ENCODE measurements at places on chromosomes 5 and 9.

DNA sequence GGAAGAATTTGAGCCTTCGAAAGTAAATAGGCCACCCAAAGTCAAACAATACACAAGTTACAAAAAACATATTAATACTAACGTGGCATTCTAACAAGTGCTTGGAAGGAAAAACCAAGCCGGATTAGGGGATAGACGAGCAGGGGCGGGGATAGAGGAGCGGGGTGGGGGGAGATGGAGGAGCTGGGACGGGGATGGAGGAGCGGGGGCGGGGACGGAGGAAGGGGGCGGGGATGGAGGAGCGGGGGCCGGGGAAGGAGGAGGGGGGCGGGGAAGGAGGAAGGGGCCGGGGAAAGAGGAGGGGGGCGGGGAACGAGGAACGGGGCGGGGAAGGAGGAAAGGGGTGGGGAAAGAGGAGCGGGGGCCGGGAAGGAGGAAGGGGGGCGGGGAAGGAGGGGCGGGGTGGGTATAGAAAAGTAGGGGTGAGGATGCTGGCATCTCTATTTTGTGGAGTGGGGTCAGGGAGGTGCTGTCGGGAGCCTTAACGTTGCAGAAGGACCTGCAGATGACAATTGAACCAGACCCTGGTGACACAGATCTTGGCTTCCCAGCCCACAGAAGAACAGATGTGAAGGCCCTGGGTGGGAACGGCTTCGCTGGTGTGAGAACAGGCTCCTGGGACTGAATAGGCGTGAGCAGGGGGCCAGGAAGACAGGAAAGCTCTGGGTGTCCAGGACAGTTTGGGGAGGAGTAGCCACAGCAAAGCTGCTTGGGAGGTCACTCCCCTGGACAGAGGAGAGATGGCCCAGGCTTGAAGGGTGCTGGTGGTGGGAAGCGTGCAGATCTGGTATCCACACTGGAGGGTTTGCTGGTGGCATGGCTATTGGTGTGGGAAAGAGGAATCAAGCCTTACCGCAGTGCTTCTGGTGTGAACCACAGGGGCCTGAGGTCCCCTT lies 233.3 kb upstream of the DAP start:
- DNase-seq = no peak

DNA sequence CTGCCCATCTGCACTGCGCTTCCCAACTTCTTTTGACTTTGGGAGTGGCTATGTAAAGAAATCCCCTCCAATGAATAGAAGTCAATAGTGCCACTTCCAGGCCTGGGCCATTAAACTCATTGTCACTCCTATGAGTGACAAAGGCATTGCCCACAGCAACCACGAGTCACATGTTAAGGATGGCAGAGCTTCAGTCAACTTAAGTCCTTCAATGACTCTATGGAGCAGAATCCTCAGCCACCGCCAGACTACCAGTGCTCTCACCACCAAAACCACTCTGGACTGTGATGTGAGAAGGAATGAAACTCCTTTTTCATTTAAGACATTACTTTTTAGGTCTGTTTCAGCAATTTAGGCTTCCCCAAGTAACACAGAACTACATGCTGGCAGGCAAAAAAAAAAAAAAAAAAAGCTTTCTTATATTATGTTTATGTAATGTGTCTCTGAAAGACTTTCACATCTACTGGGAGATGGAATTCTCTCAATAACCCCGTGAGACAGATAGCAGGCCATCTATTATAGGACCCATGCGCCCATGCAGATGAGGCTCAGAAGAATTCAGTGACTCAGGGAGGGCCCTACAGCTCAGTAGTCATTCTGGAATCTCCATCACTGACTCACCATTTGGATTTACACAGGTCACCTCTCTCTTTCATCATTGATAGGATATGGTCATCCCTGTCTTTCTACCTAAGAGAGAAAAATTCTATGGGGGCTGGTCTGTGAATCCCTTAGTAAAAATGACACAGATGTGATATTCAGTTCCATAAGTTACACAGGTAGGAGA lies 180.5 kb downstream of the CEMIP2 start:
- DNase-seq = no peak

- no peak for DNase-seq
Measured at GRCh38 chr5:156400231-156400986, 73.4 kb downstream of the SGCD start.

DNA sequence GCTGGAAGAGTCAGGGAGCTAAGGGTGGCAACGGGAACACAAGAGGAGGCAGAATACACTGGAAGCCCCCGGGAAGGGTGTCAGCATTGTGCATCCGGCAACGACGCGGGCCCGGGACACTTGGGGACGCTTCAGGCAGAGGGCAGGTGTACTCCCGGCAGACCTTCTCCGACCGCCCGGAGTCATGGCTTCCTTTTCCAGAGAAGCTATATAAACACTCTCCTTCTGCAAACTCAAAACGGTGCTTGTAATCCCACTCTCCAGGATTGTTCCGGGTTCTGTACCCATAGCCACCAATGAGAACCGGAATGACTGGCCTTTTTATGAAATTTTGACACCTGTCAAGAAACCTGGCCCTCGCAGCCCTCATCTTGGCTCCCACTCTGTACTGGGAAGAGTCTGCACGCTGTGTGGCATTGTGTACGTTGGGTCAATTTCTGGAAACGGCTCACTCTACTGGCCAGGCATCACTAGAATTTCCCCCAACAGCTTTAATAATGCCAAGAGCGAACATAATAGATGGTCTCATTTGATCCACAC lies 462 bp upstream of the MCC start:
- DNase-seq = no peak

- no peak for DNase-seq
Measured at GRCh38 chr9:127817881-127818434, 15.3 kb downstream of the FPGS start.

GRCh38 chr5:143682246-143682905 lies 129.6 kb upstream of the HMHB1 start:
- DNase-seq = no peak

DNA sequence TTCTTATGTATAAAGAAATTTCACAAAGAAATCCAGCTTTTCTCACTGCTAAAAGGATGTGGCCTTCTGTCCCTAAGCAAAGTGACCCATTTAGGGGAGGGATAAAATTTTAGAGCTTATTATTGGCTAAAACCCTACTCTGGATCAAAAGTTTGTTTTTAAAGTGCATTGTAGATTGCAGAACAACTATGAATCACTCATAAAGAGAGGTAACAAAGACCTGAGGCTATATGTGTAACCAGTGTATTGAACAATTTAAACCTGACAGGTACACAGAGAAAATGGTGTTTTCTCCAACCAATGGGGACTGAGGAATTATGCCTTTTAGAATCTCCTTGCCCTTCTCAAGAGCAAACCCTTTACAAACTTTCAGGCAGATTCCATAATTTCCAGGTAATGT lies 86.6 kb downstream of the MUSK start:
- no peak for DNase-seq

- DNase-seq = no peak
Measured at GRCh38 chr5:417301-418161, 25.4 kb upstream of the EXOC3 start.

- no peak for DNase-seq
Measured at GRCh38 chr5:56446728-56447127, 213.6 kb upstream of the ANKRD55 start.

DNA sequence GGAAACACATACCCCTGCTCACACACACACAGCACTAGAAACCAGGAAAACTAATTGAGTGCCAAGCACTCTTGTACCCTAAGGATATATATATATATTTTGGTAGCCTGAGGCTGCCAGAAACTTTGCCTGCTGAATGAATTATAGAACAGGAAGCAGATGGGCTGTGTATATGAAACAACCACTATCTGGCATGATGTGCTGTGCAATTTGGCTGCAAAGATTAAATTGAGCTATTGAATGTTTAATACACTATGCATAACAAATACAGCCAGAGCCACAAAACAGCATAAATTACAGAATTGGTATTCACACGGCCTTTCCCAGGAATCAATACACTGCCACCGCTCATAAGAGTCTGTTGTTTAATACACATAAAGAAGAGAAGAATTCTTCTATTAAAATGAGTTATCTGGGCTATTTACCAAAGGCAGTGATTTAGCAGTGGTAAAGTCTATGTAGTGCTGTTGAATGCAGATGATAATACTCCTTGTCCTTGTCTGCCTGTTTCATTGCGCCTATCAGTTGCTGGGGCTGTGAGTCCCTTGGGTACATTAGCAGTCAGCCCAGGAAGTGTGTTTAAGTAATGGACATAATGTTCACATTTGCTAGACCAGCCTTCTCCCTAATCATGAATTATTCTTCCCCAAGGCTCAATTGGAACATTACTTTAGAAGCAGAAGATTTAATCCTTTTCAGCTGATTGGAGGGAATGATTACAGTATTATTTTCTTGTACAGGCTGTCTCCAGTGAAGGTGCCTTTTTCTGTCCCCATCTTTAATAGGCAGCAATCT lies 294.3 kb downstream of the TLE1 start:
- DNase-seq = no peak

DNA sequence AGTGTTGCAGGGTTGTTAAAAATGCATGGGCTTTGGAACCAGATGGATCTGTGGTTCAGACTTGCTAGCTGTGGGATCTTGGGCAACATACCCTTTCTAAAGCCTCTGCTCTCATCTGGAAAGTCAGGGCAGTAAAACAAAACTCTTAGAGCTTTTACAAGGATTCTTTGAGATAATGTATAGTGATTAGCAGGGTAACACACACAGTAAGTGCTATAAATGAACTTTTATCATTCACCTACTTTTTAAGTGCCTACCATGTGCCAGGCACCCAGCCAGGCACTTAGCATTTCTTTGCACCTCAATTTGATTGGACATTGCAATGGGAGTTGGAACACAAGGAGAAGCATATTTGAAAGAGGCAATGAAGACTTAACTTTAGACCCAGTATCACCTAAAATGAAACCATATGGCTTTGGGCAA lies 208.6 kb upstream of the PAPPA start:
- DNase-seq = no peak

DNA sequence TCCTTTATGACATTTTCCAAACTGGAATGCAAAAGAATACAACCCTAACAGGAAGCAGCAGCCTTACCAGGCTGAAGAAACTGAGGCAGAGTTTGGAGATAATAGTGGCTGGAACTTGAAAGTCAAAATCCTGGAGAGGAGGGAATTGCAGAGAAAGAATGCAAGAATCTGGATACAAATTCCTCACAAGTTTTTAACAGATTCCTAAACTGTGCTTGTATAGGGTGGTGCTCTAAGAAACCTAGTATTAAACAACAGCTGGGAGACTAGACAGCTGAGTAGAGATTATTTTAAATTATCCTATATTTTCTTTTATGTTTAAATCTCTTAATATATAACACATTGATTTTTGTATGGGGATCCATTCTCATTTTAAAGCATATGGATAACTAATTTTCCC lies 30.7 kb downstream of the INVS start:
- no peak for DNase-seq

GRCh38 chr9:70462300-70462699 lies 47.8 kb upstream of the KLF9 start:
- no peak for DNase-seq

DNA sequence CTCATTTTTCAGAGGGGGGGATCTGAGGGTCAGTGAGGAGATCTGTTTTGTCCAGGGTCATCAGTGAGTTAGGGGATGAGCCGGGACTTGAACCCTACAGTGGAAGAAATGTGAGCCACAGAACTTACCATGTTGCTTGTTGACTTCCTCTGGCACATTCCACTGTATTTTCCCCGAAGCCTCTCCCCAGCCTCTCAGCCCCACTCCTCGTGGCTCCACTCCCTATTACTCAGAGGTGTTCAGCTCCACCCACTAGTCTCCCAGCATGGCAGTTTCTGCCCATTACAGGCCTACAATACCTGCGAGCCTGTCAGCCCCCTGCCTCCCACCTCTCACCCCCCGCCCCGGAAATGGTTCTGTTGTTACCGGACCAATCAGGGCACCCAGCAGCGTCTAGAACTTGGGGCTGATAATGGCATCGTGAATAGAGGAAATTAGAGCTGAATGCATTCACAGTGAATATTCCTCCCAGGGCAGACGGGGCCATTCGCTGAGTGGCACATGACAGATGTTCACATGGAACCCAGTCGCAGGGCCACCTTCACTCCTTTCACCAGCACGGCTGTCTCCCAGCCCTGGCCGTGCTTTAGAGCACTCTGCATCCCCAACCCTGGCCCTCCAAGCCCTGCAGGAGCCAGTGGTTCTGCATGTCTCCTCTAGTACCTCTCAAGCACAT lies 81.6 kb downstream of the KCNIP1 start:
- DNase-seq = no peak

DNA sequence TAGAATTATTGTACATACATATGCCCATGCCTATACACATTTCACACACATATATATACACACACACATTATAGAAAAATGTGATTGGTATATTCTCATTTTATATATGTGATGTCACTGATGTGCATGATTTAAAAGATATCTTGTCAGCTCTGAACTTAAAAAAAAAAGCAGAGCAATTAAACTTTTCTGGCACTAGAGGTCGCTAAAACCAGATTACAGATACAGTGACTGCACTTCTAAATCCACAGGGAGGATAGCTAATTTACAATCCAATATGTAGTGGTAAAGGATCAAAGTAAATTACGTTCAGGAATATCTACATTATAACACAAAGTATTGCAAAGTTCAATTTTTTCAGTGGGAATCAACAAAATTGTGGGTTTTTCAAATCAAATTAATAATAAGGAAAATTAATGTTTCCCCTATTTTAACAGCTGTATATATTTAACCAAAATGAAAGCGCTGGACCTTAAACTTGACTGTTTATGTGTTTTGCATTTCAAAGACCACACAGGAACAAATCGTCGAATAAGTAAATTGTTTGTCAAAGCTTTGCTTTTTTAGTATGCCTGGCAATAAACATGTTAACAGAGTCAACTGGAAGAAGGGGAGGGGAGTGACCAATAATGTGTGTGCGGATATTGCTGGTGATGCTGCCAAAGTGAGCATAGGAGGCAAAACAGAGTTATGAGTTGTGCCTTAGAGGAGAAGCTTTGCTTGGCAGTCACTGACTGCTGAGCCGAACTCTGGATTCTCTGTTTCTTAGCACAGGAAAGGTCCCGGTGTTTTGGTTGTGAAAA lies 1201.4 kb upstream of the C9orf72 start:
- no peak for DNase-seq

DNA sequence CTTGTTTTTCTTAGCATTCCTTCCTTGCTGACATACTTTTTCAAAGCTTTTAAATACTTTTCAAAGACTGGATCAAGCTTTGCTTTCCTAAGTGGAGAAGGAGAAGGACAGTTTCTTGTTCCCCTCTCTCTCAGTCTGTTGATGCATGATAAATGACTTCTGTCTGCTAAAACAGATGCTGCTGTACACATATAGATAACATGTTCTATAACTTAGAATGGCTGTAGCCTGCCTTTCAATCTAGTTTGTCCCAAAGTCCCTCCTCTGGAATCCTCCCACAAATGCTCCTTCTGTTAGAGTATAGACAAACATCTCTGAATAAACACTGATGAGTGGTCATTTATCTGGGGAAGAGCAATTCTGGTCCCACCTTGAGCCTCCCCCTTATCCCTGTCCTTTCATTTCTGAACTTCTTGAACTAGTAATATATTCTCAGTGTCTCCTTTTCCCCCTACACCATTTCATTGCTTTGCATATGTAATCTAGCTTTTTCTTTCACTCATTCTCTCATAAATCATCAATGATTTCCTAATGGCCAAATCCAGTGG lies 5.4 kb upstream of the HEMGN start:
- DNase-seq = no peak

GRCh38 chr5:54315736-54316528 lies 5.6 kb upstream of the ARL15 start:
- no peak for DNase-seq
